Suprapubic skin (tissue), 4 donors: ENCODE measurements at places on chromosomes 7 and 10. TPM values are rescaled to one million over a fixed set of nuclear protein-coding genes. Genes with fewer than 3 reads are reported as not detected.
A peak's percentile ranks its signal among the peaks of the same experiment; 100 is the strongest.

DNA sequence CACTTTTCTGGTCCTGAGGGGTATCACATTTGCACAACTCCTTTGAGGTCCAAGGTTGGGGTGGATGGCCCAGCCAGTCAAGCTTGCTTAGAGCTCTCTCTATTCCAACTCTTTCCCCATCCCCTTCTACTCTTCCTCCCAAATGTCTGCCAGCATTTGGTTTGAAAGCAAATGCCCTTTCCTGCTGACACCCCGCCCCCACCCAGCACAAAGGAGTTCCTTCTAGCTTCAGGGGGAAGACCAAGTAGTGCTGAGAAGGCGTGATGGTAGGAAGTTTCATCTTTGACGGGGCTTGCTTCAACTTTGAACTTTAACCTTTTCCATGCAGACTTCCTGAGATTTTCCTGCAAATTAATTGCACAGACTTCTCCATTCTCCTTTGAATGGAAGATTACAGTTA is 137.5 kb upstream of the TCF7L2 start:
- H3K27me3 ChIP-seq = no peaks in the 10 kb centered on the region
- peaks cover 12% of the 10 kb centered on the region for H3K4me1 ChIP-seq
- DNase-seq = no peak
- H3K27ac ChIP-seq = no peak overlapping the region
- no peak overlapping the region for H3K4me3 ChIP-seq

GRCh38 chr10:126504063-126504760 is 115.9 kb upstream of the ADAM12 start:
- H3K4me1 ChIP-seq = no peaks in the 10 kb centered on the region
- no peaks in the 10 kb centered on the region for H3K27me3 ChIP-seq
- H3K27ac ChIP-seq = no peak overlapping the region
- no peaks in the 10 kb centered on the region for H3K36me3 ChIP-seq

- DNase-seq = no peak
- H3K27ac ChIP-seq = no peak overlapping the region
- peaks cover 6% of the 10 kb centered on the region for H3K4me1 ChIP-seq
- H3K27me3 ChIP-seq = no peaks in the 10 kb centered on the region
Observed at GRCh38 chr10:8404721-8405120, 350.2 kb downstream of the GATA3 start.

DNA sequence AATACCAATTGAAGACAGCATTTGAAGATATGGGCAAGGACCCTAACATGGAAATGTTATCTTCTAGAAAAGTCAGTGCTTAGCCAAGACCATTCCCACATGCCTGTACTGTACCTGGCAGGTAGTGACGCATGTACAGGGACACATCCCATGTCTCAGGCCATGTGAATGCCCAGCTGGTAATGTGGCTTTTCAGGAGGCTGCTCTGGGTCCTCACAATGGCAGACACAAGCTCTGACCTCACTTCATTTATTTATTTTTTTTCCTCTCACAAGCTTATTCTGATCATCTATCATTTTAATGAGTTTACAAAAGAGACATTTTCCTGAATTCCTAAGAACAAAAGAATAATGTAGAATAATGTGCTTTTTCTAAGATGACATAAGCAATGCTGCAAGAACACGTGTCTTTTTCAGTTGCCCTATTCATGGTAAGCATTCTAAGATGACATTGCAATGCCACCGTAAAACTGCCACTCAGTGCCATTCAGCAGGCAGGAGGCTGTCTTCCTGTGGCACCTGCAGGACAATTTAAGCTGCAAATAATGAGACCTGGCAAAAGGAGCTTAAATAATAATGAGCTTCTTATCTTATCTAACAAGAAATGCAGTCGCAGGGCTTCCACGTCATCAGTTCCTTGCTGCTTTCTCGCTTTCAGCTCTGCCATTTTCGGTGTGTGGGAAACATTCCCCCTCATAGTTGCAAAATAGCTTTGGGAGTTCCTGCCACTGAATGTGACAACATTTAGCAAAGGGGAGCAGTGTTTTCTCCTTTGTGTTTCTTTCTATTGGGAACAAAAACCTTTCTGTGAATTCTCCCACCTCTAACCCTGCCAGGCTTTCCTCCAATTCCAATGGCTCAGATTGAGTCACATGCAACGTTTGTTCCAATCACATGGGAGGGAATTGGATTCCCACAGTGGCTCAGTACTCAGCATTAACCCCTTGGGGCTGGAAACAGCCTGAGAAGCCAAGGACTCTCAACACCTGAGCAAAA is 113.0 kb downstream of the SEC23IP start:
- no peak overlapping the region for H3K4me3 ChIP-seq
- no peaks in the 10 kb centered on the region for H3K36me3 ChIP-seq
- H3K27me3 ChIP-seq = no peaks in the 10 kb centered on the region
- DNase-seq = no peak
- no peaks in the 10 kb centered on the region for H3K4me1 ChIP-seq

DNA sequence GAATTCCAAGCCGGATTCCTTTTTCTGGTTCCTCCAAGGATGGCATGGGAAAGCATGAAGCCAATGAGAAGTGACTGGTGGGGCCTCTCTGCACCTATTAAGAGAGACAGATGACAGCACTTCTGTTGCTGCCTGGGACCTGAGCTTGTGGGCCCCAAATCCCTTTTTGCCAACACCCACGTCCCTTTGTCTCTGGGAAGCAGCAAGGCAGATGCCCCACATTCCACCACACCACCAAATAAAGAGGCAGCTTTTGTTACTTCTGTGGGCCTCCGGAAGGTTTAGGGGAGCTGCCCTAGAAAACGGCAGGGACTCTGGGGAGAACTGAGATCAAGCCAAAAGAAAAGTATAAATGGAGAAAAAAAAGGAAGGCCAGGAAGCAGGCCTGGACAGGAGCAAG is 3.4 kb downstream of the CCDC136 start:
- H3K27me3 ChIP-seq = no peaks in the 10 kb centered on the region
- no peak overlapping the region for H3K4me3 ChIP-seq
- no peaks in the 10 kb centered on the region for H3K36me3 ChIP-seq
- peaks cover 25% of the 10 kb centered on the region for H3K4me1 ChIP-seq
- no peak for DNase-seq

DNA sequence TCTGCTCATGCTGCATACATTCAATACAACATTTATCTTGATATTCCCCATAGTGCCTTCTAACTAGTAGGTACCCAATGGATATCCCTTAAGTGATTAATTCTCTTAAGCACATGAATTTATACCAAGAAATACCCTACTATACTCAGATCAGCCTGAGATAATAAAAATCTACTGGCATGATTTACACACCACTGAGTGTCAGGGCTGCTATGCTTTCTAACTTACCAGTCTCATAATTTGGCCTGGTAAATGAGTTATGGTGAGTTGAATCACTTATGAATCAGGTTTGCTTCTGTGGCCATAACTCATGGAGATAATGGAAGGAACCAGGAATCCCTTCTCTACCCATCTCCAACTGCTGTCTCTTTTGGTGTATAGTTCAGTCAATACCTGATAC is 122.8 kb downstream of the THSD7A start:
- H3K4me1 ChIP-seq = no peaks in the 10 kb centered on the region
- DNase-seq = no peak
- H3K36me3 ChIP-seq = no peaks in the 10 kb centered on the region
- no peak overlapping the region for H3K27ac ChIP-seq
- H3K4me3 ChIP-seq = no peak overlapping the region

- H3K4me1 ChIP-seq = no peaks in the 10 kb centered on the region
- DNase-seq = no peak
- no peak overlapping the region for H3K27ac ChIP-seq
- H3K27me3 ChIP-seq = no peaks in the 10 kb centered on the region
- no peaks in the 10 kb centered on the region for H3K36me3 ChIP-seq
Observed at GRCh38 chr10:3592424-3592823, 192.6 kb downstream of the KLF6 start.

DNA sequence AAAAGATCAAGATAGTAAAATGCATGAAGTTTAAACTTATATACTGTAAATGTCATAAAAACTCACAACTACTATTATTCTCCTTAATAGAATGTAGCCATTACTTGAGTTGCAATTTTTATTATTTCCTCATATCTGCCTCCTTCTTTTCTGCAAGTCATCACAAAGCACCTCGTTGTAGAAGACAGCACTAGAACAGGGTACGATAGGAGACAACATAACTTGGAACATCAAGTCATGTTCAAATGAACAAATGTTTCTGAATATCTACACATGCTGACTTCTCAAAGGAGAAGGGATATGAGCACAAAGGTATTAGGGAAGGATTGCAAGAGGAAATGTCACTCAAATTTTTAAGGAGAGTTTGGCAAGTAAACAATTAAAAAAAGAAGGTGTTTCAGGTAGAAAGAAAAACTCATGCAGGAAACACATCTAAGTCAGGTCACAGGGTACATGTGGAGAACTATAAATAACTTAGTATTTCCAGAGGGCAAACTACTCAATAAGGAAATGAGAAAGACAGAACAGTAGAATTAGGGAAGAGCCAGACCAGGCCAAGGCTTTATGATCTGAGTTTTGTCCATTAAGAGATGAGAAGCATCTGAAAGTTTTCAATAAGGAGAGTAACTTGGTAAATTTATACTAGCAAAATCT is 186.7 kb downstream of the CRPPA start:
- DNase-seq = no peak
- no peaks in the 10 kb centered on the region for H3K36me3 ChIP-seq
- no peak overlapping the region for H3K27ac ChIP-seq
- H3K27me3 ChIP-seq = no peaks in the 10 kb centered on the region
- no peaks in the 10 kb centered on the region for H3K4me1 ChIP-seq
- H3K4me3 ChIP-seq = no peak overlapping the region

GRCh38 chr10:86346799-86347665 is 19.6 kb downstream of the GRID1 start:
- DNase-seq = peak; percentile 49
- no peak overlapping the region for H3K27ac ChIP-seq
- no peaks in the 10 kb centered on the region for H3K4me1 ChIP-seq

- no peaks in the 10 kb centered on the region for H3K4me1 ChIP-seq
- H3K4me3 ChIP-seq = no peak overlapping the region
- H3K27me3 ChIP-seq = no peaks in the 10 kb centered on the region
- H3K27ac ChIP-seq = no peak overlapping the region
- no peaks in the 10 kb centered on the region for H3K36me3 ChIP-seq
- no peak for DNase-seq
Observed at GRCh38 chr7:115984105-115984504, 46.5 kb downstream of the TFEC start.

- peaks cover 34% of the 10 kb centered on the region for H3K27me3 ChIP-seq
- no peaks in the 10 kb centered on the region for H3K36me3 ChIP-seq
- no peaks in the 10 kb centered on the region for H3K4me1 ChIP-seq
- no peak for DNase-seq
Observed at GRCh38 chr10:133110133-133110532, 22.4 kb downstream of the ADGRA1 start.

DNA sequence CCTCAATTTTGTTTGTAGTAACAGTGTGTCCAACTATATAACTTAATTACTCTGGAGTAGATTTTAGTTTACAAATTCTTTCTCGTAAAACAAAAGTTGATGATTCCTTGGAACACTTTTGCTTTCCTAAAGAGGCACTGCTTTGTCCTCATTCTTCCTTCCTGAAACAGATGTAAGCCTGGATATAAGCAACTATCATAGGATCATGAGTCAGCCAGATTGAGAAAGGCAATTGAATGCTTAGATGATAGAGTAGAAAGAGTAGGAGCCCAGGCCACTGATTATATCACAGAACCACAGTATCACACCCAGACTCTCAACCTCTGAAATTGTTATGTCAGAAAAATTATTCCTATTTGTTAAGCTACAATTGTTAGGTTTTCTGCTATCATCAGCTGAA is 69.9 kb downstream of the TMEM106B start:
- no peaks in the 10 kb centered on the region for H3K27me3 ChIP-seq
- H3K27ac ChIP-seq = no peak overlapping the region
- no peak for DNase-seq
- H3K36me3 ChIP-seq = no peaks in the 10 kb centered on the region
- H3K4me1 ChIP-seq = no peaks in the 10 kb centered on the region

- no peak overlapping the region for H3K4me3 ChIP-seq
- no peaks in the 10 kb centered on the region for H3K27me3 ChIP-seq
- peaks cover 4% of the 10 kb centered on the region for H3K36me3 ChIP-seq
- no peaks in the 10 kb centered on the region for H3K4me1 ChIP-seq
Observed at GRCh38 chr7:64515330-64515729, 47.5 kb downstream of the ZNF680 start.

DNA sequence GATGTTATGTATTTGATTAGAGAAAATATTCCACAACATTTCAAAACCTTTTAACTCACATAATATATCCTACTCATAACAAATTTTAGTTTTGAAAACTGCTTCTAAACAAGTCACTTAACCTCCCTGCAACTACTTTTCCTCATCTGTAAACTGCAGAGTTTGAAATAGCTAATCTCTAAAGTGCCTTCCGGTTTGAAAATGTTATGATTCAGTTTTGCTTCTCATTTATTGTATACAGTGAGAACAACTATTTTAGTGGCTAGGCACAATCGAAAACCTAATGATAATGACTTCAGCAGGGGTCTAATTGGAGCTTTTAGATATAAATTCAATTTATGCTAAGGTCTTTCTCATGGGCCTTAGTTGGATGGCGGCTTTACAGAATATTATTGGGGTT is 30.7 kb upstream of the TEX47 start:
- no peaks in the 10 kb centered on the region for H3K4me1 ChIP-seq
- no peak for DNase-seq
- H3K27ac ChIP-seq = no peak overlapping the region
- no peaks in the 10 kb centered on the region for H3K36me3 ChIP-seq

GRCh38 chr7:73718438-73718881 is 1.0 kb downstream of the STX1A start:
- H3K27me3 ChIP-seq = no peaks in the 10 kb centered on the region
- no peak overlapping the region for H3K27ac ChIP-seq
- DNase-seq = no peak
- H3K4me3 ChIP-seq = peak overlapping the region; percentile 88
- H3K4me1 ChIP-seq = peaks cover 31% of the 10 kb centered on the region

DNA sequence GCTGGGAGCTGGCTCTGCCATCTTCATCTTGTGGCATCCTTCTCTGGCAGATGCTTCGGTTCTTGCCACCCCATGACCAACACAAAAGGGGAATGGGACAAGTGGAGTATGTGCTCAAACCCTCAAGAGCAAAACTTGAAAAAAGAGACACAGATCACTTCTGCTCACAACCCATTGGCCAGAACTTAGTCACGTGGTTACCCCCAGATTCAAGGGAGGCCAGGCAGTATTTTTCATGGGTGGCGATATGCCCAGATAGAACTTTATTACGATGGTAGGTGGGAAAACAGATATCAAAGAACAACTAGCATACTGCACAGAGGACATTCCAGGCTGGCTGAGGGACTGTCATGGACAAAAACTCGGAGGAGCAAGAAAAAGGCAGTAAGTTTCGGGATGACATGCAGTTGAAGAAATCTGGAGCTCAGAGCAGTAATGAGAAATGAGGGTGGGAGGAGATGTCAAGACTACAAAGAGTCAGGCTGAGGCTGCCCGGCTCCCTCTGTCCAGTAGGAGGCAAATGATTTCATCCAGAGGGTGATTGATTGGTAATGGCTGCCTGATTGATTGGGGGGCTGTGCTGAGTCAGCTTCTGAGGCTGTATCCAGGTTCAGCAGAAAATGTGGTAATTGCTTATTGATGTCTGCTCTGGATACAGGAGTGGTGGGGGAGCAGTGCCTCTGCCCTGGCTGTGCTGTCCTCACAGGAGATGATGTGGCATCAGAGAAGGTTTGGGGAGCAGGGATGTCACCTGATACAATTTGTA is 25.3 kb downstream of the COL13A1 start:
- no peak overlapping the region for H3K27ac ChIP-seq
- H3K27me3 ChIP-seq = peaks cover 7% of the 10 kb centered on the region
- no peaks in the 10 kb centered on the region for H3K36me3 ChIP-seq
- no peak overlapping the region for H3K4me3 ChIP-seq
- no peaks in the 10 kb centered on the region for H3K4me1 ChIP-seq

Gene NCF1
- not detected for total RNA-seq

Gene NAT16
- total RNA-seq = not detected

Gene DYNC1I1
- 6.7 TPM for total RNA-seq

Gene HKDC1
- not detected for total RNA-seq

Gene ZNF727
- 1.9 TPM for total RNA-seq

Gene TRIM74
- not detected for total RNA-seq
